Cardiac atrium fibroblast (primary cell): ENCODE measurements at places on chromosomes 7 and 10. TPM values are rescaled to one million over a fixed set of nuclear protein-coding genes. Genes with fewer than 3 reads are reported as not detected.

NPM3 gene
- 58.3 and 62.8 TPM in 2 replicates for total RNA-seq

GOLGA7B gene
- total RNA-seq = not detected in 2 replicates

FKBP14 gene
- 31.2 and 38.4 TPM in 2 replicates for total RNA-seq

TAC1 gene
- 5.2 TPM in 1 of 2 replicates, not detected in the other for total RNA-seq

MSMB gene
- total RNA-seq = not detected in 2 replicates
